ENCODE measurements at places on chromosomes 16 and 17.
A peak's percentile ranks its signal among the peaks of the same experiment; 100 is the strongest.

GRCh38 chr16:53755026-53755910, 51.3 kb downstream of the FTO start:
- DNase-seq: no peak

DNA sequence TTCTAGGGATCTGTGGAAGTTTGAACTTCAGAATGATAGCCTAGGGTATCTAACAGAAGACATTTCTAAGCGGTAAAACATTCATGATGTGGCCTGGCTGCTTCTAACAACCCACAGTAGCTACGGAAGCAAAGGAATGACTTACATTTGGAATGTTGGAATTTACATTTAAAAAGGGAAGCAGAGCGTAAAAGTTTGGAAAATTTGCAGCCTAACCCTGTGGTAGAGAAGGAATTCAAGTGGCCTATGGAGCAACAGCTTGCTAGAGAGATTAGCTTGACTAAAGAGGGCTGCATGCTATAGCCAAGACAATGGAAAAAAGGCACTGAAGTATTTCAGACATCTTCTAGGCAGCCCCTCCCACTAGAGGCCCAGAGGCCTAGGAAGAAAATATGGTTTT, 50.1 kb downstream of the HNF1B start:
- DNase-seq: no peak

- no peak for DNase-seq
Observed at GRCh38 chr16:6231398-6231797, 1101.2 kb upstream of the RBFOX1 start.

GRCh38 chr17:38921756-38922411, 3.5 kb upstream of the LASP1NB start:
- no peak for DNase-seq

- DNase-seq: peak; percentile 96
Observed at GRCh38 chr16:1971796-1972489, at the start of gene TBL3. TBL3 (plus strand) TSS chr16:1972053; CDS start chr16:1972165, 112 bp downstream.

DNA sequence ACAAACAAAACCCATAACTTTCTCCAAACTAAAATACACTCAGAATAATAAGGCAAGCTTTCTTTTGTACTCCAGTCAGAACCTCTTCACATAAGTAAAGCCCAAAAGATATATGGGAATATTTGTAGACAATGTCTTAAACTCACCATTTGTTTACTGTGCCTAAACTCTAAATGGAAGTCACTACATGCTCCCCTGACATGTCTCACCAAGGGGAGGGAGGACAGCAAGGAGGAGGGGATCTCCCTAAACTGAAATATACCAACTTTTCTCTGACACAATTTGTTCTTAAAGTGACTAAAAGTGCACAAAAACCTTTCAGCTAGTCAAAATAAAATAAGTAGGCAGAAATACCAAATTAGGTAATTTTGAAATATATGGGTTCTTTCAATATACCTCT, 38.5 kb downstream of the GRB7 start:
- DNase-seq: peak; percentile 64
